ENCODE measurements at places on chromosomes 5 and 9.

DNA sequence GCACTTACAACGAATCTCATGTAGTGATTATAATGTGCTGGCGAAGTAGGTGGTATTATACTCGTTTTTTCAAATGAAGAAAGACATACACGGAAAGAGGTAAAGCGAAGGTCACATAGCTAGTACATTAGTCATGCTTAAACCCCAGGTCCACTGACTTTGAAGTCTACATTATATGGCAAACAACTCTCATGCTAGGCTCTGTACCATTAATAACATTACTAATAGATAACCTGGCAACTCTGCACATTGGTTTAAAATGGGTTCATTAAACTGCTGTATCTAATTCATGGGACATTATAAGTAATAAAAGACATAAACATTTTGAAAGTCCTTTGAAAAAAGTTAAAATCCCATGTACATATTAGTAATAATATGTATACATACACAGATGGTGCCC is 21.2 kb downstream of the FYB1 start:
- DNase-seq = no peak

DNA sequence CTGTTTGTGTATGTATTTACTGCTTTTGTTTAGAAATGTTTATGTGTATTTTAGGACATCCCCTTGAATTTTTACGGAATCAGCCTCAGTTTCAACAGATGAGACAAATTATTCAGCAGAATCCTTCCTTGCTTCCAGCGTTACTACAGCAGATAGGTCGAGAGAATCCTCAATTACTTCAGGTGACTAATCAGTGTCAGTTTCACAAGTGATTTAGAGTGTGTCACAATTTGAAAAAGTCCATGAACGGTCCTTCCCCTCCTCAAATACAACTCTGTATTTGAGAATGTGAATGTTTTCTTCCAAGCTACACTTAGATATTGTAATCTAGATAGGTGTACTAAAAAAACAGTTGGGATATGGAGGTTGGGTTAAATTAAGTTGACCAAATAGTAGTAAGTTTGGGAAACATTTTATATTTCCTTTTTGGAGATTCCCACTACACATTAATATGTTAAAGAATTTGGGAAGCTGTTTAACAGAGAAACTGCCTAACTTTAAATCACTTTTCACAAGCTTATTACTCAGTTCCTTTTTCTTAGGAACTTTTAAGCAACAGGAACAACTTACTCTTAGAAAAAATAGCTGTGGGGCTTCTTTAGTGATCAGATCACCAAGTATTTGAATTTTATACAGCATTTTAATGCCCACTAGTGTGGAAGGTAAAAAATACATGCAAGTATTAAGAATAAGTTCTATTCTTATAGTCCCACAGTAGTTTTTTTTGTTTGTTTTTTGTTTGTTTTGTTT is 40.9 kb downstream of the RAD23B start:
- no peak for DNase-seq

DNA sequence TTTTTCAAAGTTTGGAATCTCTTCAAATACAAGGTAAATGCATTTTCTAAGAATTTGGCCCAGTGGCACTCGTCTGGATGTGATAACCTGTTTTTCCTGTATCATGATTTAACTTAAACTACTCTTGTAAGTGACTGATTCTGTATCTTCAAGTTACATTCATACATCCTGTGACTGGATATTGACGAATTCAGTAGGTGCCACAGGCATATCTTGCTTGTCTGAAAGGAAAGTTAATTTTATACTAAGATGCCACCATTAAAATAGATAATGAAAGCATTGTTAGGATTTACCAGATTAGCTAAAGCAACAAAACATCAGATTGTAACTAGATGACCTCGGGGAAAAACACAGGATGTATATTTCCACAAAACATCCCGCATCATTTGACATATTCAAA is 175.3 kb upstream of the ZNF608 start:
- no peak for DNase-seq

DNA sequence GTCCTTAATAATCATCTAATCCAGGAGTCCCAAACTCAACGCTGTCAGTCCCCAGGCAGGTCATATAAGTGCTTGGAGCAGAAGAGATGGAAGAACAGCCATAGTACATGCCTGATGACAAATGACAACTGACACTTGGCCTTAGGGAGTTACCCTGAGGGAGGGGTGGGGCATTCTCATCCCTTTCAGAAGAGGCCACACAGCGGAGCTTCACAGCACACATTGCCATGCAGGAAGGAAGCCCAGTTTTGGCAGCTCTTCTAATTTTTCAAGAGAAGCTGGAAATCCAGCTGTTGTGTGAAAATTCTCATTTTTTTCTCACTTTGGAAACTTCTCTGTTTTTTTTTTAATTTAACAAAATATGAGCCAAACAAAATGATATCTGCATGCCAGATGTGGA is 89.0 kb downstream of the ASTN2 start:
- no peak for DNase-seq

- no peak for DNase-seq
These were observed 46.6 kb upstream of the PRSS3 start for GRCh38 chr9:33748633-33749304.

DNA sequence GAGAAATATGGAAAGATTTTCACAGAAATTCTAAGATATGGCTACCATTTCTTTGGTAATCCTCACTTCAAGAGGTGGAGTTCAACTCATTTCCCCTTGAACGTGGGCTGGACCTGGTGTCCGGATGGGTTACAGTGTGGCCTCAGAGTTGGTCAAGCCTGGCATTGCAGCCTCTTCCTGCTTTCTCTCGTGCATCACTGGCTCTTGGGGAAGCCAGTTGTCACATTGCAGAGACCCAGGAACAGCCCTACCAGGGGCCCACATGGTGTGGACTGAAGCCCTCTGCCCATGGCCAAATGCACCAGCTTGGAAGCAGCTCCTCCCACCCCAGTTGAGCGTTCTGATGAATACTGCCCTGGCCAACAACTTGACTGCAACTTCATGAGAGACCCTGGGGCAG is 47.7 kb upstream of the FCN1 start:
- no peak for DNase-seq

- DNase-seq = no peak
These were observed 37.1 kb upstream of the KCNMB1 start for GRCh38 chr5:170426149-170426767.

DNA sequence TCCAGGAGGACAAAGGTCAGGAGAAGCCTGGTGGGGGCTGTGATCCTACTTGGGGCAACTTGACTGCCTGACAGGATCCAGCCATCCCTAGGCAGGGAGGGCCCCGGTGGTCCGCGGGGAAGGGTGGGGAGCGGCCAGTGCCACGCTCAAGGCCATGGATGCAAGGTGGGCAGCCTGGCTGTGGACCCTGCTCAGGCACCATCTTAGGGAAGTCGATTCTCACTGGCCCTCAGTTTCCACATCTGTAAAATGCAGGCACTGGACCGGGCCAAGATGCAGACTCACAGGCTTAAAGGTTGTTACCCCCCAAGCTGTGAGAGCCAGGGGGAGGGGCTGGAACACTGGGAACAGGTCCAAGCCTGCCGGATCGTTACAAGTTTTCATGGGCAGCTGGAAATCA is 8.7 kb upstream of the DOLPP1 start:
- DNase-seq = no peak

DNA sequence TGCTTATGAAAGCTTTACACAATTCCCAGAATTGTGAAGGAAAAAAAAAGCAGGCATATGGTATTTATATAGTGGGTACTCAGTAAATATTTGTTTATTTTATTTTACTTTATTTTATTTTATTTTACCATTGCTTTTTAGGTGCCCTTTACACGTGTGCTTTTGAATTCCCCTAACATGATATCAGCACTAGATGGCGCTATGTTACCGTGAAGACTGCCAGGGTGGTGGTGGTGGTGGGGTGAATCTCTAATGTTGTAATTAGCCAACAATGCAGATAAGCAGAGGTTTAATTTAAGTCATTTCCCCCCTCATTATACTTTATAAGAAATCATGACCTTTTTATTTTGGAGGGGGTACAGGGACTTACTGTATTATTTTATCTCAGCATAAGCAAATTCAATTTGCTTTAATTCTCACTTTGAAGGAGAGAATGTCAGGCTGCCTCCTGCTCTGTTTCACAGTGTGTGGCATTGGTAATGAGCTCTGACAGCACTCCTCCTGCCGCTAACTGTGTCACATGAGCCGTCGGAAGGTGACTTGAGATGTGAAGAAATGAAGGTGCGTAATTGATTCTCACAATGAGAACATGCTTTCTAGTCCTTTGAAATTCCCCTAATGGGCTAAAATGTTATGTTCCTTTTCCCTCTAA is 165.6 kb downstream of the YTHDC2 start:
- DNase-seq = peak; percentile 18

Measured in Panc1 (cell line).